ENCODE measurements at places on chromosomes 12 and 14.

- DNase-seq, result no peak
These were observed 20.1 kb upstream of the PLEKHD1 start for GRCh38 chr14:69464379-69464778.

DNA sequence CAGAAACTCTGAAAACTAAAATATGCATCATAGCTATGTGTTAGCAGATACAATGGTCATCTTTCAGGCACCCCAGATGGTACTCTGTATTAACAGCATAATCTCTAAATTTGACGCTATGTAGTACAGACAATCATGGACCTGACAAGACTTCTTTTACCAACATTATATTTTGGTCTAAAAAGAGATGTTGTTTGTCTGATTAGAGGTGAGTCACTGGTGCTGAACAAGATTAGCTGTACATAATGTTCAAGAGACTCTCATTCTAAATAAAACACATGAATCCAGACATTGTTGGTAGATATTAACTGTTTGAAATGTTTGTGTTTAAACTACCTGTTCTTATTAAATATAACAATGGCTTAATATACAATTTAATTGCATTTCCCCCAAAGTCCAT lies 146.4 kb upstream of the LMNTD1 start:
- no peak for DNase-seq

DNA sequence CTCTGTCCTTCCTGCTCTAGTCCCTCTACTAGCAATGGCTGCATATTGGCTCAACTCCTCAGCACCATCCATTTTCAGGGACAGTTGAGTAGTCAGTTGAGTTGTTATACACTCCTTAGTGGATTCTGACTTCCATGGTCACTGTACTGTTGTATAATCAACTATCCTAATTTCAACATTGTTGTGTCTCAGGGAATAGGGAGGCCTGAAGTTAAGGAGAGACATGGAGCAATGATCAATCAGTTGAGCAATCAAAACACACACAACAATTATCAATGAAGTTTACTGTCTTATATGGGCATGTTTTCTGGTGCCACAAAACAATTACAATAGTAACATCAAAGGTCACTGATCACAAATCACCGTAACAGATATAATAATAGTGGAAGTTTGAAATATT lies 255.9 kb downstream of the KCNC2 start:
- DNase-seq, result no peak

- DNase-seq, result no peak
These were observed 4.0 kb downstream of the SLC25A47 start for GRCh38 chr14:100327128-100327527.

DNA sequence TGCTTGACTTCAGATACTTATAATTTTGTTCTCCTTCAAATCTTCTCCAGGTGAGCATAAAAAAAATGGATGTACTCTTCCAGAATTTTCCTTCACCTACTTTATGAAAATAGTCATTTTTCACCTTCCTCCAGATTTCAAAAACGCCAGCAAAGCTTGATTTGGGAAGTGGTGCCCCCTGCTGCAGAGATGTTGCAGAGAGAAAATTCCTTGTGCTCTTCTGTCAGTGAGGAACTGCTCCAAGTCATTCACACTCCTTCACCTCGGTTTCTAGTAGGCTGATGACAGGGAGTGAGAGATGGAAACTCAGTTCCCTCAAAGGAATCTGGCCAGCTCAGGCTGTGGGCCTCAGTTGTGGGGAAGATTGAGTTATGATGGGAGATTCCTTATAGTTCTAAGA lies 24.2 kb upstream of the RNASE3 start:
- no peak for DNase-seq

DNA sequence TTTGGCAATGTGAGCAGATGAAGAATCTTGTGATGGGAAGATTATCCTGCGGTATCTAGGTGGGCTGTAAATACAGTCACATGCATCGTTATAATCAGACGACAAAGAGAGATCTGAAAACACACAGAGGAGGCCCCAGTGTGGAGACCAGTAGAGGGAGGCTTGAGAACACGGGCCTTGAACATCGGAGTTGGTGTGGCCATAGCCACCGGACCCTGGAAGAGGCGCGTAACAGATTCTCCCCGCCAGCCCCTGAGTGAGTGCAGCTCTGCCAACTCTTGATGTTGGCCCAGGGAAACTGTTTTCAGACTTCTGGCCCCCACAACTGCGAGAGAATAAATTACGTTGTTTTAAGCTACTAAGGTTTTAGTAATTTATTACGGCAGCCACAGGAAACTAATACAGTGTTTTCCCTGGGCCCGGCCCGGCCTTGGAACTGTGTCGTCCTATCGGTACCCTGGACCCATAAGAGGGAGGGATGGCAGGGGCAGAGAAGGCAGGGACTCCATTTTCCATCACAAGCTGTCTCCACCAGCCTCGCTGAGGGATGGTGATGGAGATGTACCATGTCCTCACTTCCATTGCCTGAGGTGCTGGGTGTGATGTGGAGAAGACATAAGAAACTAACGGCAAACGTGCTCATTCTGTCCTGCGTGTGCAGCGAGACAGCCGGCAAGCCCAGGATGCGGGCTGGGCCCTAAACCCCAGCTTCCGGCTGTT lies 91.6 kb downstream of the NTF3 start:
- DNase-seq, result no peak

All from NCI-H1092 treated with DMSO at 0.1 percent for 48 hours (cell line).